GM12891 (cell line): ENCODE measurements at places on chromosomes 16 and 17.

DNA sequence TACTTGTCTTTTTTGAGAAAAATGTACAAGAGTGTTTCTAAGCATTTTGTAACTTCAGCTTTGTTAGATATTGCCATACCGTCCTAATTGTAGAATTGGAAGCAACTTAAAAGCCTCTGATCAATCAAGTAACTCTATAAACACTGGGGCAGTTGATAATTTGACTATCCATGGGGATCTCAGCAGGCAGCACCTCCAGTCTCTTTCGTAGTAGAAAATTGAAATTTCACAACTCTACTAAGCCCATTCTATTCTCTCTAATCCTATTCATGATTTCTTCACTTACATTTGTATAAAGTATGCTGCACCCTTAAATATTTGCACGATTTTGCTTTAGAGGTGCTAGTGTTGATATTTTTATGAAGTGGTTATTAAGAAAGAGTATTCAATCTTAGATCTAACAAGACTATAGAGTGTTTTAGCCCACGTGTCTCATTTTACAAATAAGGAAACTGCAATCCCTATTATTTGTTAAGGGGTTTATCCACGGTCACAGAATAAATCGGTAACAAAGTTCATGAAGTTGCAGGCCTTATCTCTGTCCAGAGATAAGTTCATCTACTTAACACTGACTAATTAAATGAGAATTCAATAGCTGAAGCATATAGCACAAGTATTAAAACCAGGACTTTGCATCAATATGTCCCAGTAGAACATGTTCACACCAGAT, 10.9 kb downstream of the ABCA6 start:
- DNase-seq = no peak

GRCh38 chr16:7239547-7239946, 93.1 kb upstream of the RBFOX1 start:
- DNase-seq = no peak

DNA sequence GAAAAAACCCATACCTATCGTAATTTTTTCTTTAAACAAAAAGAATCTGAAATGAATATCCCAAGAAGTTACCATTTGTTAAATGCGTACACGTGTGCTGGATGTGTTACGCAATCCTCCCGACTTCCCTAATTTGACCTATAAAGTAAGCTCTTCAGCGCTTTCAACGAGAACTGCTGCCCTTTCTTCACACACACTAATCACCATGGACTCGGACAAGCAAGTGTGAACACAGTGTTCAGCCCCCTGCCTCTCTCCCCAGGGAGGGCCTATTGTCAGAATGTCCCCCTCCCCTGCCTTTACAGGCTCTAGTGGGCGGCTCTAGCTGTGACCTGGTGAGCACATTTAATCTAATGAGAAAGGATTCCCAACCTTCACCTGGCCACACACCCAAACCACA, 216.1 kb downstream of the CEP112 start:
- DNase-seq = no peak

- DNase-seq = no peak
Observed at GRCh38 chr17:27762527-27763305, 37.6 kb downstream of the NOS2 start.

- DNase-seq = no peak
Observed at GRCh38 chr17:61836266-61837174, 26.8 kb downstream of the BRIP1 start.

DNA sequence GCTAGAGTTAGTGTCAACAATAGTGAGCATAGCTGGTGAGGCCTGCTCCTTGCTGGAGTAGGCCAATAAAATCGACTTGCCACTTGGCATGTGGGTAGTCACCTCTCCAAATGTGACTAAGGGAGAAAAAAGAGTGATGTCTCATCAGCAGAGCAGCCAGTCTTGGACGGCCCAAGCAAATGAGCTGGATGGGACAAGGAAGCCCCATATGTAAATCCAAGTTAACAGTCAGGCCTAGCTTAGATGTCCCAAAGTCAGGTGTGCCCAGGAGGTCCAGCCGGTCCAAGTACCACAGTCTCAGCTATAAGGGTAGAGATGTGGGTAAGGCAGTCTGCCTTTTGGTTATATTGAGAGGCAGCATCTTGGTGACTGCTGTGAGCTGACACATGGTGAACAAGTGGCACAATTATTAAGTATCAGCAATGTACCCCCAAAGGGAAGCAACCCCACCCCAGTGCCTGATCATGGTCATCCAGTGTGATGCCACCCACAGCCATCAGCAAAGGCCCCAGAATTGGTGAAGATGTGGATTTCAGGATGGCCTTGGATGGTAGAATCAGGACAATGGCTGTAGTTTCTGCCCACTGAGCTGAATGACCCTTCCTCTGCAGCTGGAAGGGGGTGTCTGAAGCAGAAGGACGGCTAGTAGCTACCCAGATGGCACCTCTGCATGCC, 83.4 kb downstream of the TNFRSF13B start:
- DNase-seq = no peak
